ENCODE measurements at places on chromosomes 7 and 10.

- no peak for DNase-seq
These were observed 805 bp downstream of the MSRB2 start for GRCh38 chr10:23095966-23096801.

DNA sequence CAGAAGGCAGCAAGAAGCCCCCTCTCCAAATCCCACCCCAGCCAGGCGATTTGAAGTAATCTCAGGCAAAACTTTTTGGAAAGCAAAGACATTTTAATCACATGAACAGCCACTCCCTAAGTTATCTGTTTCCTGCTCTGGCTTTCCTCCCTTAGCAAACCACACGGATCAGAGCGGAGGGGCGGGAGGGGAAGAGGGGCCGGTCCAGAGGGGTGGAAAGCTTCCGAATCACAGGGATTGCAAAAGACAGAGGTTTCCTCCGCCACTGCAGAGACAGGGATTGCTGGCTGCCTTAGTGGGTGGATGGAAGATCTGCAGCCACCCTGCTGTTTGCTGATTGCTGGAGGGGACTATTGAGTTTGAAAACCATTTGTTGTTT lies 41.2 kb downstream of the ZCCHC24 start:
- DNase-seq, result no peak

GRCh38 chr7:2539031-2539911 lies 16.1 kb downstream of the BRAT1 start:
- DNase-seq, result no peak

DNA sequence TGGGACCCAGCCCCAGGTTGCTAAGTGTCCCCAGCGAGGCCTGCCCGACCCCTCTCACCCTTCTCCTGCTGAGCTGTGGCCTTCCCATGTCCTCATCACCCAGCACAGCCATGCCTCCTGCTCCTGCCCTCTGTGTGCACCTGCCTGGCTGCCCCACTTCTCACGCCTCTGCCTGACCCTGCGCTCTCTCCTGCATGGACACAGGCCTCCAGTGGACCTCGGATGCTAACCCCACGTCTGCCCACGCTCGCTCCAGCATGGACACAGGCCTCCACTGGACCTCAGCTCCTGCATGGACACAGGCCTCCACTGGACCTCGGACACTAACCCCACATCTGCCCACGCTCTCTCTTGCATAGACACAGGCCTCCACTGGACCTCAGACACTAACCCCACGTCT lies 111.6 kb downstream of the ADARB2 start:
- no peak for DNase-seq

GRCh38 chr7:75604408-75604807 lies 112.3 kb downstream of the SPDYE5 start:
- no peak for DNase-seq

GRCh38 chr10:538895-539294 lies 150.6 kb downstream of the DIP2C start:
- no peak for DNase-seq

All from NCI-H345 (cell line).